MCF 10A (cell line): ENCODE measurements at places on chromosomes 3 and 15. TPM values are rescaled to one million over a fixed set of nuclear protein-coding genes. Genes with fewer than 3 reads are reported as not detected.
A peak's percentile ranks its signal among the peaks of the same experiment; 100 is the strongest.

Gene RASGRF1
- total RNA-seq, result 0.29 and 0.70 TPM in 2 replicates

Gene CCK
- not detected in 2 replicates for total RNA-seq

Gene SMCO1
- not detected in 2 replicates for total RNA-seq

Gene GOLGA6L4
- total RNA-seq, result 1.9 and 2.3 TPM in 2 replicates

Gene LDHAL6B
- not detected in 2 replicates for total RNA-seq

Gene SI
- not detected in 2 replicates for total RNA-seq

Gene SLC2A2
- not detected in 2 replicates for total RNA-seq

GRCh38 chr15:39066677-39067076, 502.1 kb upstream of the RASGRP1 start:
- no peak for DNase-seq

GRCh38 chr15:88090481-88091011, 166.0 kb downstream of the NTRK3 start:
- no peak for DNase-seq

DNA sequence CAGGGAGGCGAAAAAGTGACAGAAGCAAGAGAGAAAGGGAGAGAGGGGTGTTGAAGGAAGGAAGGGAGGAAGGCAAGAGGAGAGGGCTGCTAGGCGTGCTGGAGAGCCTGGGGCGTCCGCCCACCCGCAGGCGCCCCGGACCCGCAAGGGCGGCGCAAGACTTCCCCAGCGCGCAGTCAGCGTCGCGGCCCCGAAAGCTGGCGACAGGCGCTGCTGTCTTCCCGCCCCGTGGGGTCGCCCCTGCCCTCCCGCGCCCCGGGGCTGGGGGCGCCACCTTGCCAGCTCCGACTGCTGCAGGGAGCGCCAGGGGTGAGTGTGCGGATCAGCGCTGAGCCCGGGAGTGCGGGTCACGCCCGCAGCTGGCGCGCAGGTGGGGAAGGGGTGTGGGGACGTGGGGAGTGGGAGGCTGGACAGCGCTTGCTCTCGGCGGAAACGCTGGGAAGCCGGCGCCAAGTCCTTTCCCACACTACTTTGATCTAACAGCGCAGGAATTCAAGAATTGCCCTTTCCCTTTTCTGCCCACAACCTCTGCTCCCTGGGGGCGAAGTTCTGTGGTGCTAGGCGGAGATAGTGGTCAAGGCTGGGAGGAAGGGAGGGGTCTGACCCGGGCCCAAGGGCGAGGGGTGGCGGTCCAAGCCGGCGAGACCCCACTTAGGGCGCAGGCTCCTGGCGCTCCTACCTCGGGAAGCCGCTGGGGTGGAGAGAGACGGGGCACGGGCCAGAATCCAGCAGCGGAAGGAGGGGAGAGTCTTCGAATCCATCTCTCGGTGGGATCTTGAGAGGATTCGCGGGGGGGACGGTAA, 266.1 kb downstream of the CGGBP1 start:
- peak; percentile 9 for DNase-seq

DNA sequence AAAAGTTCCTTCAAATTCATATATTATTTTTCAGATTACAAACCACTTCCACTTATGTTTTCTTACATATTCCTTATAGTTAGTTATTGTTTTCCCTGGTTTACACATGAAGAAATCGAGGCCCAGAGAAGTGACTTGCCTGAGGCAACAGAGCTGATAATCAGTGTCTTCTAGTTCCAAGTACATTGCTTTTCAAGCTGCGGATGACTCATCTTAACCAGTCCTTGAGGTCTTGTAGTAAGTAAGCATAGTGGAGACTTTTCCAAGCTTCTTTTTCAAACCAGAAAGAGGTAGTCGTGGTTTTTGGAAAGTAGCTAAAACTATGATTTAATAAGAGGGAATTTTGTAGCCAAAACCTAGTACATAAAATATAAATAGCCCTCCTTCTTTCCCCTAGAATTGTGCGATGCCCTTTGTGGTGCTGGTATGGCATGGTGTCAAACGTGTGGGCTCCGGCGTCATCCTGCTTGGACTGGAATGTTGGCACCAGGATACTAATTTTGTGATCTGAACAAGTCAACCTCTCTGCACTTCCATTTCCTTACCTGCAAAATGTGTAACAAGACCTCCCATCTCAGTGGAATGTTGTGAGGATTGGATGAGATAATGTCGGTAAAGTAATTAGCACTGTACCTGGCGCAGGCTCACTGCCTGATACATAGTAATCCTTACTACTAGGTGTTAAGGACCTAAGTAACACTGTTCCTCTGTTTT, 19.0 kb upstream of the DLG1 start:
- DNase-seq, result peak; percentile 95

GRCh38 chr3:72896996-72897757, 9.3 kb downstream of the GXYLT2 start:
- no peak for DNase-seq

- no peak for DNase-seq
These were observed 34.3 kb upstream of the ANPEP start for GRCh38 chr15:89848970-89849292.

GRCh38 chr3:196501316-196502044, 2.1 kb downstream of the RNF168 start:
- peak; percentile 42 for DNase-seq
